ENCODE measurements at places on chromosomes 7 and 10.

- no peaks in the 10 kb centered on the region for H3K36me3 ChIP-seq
- DNase-seq = no peak
- H3K27me3 ChIP-seq = peaks cover 28% of the 10 kb centered on the region
- H3K27ac ChIP-seq = no peak overlapping the region
- H3K4me3 ChIP-seq = no peak overlapping the region
- no peaks in the 10 kb centered on the region for H3K4me1 ChIP-seq
Observed at GRCh38 chr7:74051193-74051592, 23.2 kb downstream of the ELN start.

- no peak for DNase-seq
- H3K4me3 ChIP-seq = no peak overlapping the region
- H3K27me3 ChIP-seq = no peaks in the 10 kb centered on the region
Observed at GRCh38 chr7:114302858-114303257, 111.8 kb upstream of the FOXP2 start.

GRCh38 chr7:82411732-82412131 lies 31.8 kb downstream of the CACNA2D1 start:
- H3K4me1 ChIP-seq = no peaks in the 10 kb centered on the region
- no peaks in the 10 kb centered on the region for H3K27me3 ChIP-seq
- H3K36me3 ChIP-seq = no peaks in the 10 kb centered on the region

DNA sequence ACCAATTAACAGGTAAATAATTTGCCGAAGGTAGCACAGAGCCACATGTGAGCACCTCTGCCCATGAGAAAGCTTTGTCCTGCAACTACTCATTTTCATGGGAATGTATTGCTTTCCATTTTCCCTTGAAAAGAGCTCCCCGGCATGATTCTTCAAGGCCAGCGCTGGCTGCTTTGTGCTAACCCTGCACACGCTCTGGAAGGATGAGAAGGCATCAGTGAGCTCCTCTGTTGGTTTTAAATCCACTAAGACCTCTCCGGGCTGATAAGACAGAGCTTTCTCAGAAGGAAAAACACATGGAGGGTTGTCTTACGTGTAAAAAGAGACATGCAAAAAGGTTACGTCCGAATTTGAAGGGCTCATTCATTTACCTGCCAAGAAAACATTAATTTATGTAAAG lies 553.9 kb upstream of the MKI67 start:
- no peaks in the 10 kb centered on the region for H3K36me3 ChIP-seq
- no peaks in the 10 kb centered on the region for H3K4me1 ChIP-seq
- H3K27me3 ChIP-seq = no peaks in the 10 kb centered on the region

DNA sequence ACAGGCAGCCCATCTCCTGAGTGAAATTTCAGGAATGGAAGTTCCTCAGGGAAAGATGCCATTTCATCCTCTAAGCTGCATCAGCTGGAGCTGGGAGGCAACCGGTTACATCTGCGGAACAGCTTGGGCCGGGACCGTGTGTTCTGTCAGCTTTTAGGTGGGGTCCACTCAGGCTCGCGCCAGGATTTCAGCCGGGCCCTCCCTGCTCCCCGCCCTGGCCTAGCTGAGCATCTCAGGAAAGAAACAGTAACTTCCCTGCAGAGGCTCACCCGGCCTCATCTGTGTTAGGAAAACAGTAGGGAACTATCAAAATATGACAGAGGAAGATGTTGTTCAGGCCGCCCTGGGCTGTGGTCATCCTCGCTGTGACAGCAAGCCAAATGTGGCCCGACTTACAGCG lies 110.4 kb downstream of the TRIL start:
- DNase-seq = no peak
- no peaks in the 10 kb centered on the region for H3K36me3 ChIP-seq
- H3K27ac ChIP-seq = no peak overlapping the region
- H3K4me3 ChIP-seq = no peak overlapping the region
- H3K27me3 ChIP-seq = peaks cover 12% of the 10 kb centered on the region

DNA sequence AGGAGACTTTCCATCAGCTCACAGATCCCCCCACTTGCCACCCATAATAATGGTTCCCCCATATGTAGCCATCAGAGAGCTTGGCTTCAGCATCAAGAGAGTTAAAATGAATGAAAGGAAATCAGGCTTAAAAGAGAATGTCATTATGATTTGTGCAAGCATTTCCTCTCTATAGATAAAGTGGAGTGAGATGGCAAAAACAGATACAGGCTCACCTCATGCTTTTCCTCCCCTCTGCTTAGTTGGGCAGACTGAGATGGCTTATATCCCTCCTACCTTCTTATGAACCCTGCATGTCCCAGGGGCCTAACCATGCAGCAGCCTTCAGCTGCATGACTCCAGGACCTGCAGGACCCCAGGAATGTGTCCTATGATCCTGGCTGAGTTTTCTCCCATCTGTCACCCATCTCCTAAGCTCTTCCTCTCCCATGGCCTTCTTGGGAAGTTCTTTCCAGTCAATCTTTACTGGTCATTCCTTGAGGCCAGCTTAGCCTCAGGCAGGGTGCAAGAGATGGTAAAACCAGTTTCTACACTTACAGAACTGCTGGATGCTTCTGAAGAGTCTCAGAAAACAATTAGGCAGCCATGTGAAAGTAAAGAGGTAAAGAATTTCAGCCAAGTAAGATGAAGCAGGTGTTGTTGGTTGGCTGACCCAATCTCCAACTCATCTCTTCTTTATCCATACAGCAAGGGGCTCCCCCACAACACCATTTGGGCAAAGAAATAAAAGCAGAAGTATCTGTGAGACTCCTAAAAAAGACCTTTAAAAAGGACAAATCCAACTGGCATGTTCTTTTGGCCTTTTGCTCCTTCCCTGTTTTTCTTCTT lies 159.7 kb downstream of the RTKN2 start:
- H3K27me3 ChIP-seq = no peaks in the 10 kb centered on the region
- no peak for DNase-seq
- no peak overlapping the region for H3K4me3 ChIP-seq
- H3K36me3 ChIP-seq = no peaks in the 10 kb centered on the region
- H3K4me1 ChIP-seq = peaks cover 55% of the 10 kb centered on the region

DNA sequence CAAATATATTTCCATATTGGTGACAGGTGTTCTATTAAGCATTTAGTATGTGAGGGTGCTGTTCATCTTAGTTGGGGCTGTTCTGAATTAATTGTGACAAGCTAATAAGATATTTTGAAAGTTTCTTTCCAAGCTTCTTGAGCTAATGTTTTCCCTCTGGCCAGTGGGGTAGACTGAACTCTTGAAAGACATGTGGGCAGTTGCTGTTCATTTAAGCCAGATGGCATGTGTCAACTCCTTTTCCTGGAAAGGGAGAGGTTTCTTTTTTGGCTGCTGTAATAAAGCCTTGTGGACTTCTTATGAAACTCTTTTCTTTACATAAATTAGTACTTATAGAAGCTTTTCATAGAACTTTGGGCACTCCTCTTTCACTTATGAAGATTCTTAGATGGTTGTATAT lies 21.7 kb downstream of the RAB18 start:
- H3K27me3 ChIP-seq = no peaks in the 10 kb centered on the region
- DNase-seq = no peak
- no peak overlapping the region for H3K27ac ChIP-seq

- H3K27ac ChIP-seq = no peak overlapping the region
- no peaks in the 10 kb centered on the region for H3K27me3 ChIP-seq
- H3K36me3 ChIP-seq = peaks cover 8% of the 10 kb centered on the region
- DNase-seq = no peak
- no peak overlapping the region for H3K4me3 ChIP-seq
- peaks cover 61% of the 10 kb centered on the region for H3K4me1 ChIP-seq
Observed at GRCh38 chr10:58019863-58020537, 247.7 kb downstream of the IPMK start.

DNA sequence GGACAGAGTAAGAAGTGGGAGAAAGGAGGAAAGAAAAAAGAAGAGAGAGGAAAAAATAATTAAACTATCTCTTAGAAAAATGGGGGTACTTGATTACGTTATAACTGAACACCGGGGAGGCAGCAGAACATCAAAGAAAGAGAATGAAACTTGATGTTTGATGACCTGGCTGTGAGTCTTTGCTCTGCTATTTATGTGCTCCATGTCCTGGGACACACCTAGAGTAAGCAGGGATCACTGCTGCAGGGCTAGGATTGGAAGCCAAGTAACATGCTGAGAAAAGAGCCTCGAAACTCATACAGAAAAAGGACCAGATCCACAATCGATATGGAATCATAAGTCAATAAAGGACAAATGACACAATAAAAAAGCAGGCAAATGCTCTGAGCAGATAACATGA lies 56.7 kb upstream of the COL13A1 start:
- H3K36me3 ChIP-seq = no peaks in the 10 kb centered on the region
- no peaks in the 10 kb centered on the region for H3K4me1 ChIP-seq
- peaks cover 92% of the 10 kb centered on the region for H3K27me3 ChIP-seq
- H3K27ac ChIP-seq = no peak overlapping the region
- DNase-seq = no peak

All from Calu3 (cell line).